ENCODE measurements at places on chromosomes 4 and X.

DNA sequence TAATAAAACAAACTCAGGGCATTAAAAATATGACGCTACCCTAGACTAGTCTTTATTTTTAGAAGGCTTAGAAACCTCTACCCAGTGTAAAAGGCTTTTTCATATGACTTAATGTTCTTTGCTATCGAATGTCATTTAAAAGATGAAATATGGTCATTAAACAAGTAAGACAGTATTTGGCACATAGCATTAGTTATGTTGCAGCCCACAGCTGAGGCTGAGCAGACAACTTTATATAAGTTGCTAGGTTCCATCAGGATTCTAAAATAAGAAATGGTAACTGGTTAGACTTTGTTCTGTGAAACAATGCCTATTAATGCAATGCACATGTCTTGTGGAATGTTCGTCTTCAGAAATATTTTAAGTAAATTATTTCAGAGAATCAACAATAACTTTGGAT, 10.4 kb upstream of the PRSS12 start:
- no peak for DNase-seq

DNA sequence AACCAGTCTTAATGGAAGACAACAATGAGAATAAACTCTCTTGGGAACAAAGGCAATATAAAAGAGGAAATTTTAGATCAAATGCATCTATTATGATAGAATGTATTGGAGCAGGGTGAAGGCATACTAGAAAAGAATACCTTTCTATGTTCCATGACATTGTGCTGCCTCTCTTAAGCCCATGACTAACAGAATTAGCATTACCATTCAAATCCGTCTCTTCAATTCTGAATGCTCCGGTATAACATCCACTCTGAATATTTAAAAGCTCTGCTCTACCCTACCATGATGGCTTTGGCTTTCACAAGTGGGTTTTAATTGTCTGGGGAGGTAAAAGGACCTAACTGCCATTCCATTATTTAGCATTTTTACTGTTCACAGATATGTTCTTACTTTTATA, 1878.4 kb downstream of the ARAP2 start:
- peak; percentile 28 for DNase-seq

GRCh38 chrX:13790206-13791131, 26.4 kb downstream of the GPM6B start:
- DNase-seq: no peak

GRCh38 chr4:157514711-157515110, 294.2 kb downstream of the GRIA2 start:
- DNase-seq: peak; percentile 1

DNA sequence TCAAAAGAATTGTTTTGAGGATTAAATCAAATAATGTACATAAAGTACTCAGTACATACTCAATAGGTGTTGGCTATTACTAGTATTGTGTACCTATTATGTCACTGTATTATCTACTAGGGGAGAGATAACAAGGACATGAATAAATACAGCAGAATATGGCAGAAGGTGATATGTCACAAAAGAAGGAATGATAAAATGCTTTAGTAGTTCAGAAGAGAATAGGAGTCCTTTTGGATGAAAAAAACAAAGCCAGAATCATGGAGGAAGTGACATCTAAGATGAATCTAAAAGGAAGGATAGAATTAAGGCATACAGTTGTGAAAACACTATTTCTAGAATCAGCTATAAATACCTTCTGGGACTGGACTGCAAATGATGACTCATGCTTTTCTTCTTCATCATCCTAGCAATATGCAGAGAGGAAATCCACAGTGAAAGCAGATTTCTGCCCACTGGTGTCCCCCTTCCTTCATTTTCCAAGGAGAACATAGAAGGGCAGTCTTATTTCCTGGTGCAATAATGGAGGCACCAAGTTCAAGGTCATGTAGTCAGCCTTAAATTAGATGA, 98.7 kb downstream of the GLUD2 start:
- no peak for DNase-seq

DNA sequence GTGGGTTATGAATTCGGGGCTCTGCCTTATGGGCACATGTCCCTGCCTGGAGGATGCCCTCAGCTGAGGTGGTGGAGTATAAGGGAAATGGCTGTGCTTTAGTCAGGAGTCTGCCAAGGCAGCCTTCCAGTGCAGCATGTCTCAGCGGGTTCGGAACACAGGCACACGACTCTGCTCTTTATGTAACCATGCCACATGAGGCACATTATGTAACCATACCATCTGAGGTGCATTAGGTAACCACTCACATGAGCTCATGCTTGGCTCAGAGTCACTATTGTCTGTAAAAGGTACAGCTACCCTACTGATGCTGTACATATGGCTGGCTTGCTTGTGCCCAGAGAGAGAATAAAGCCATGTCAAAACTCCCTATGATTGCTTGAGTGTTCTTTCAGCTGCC, 723.6 kb downstream of the TRAM1L1 start:
- no peak for DNase-seq

- DNase-seq: no peak
These were observed 388.2 kb downstream of the STIM2 start for GRCh38 chr4:27248829-27249228.

DNA sequence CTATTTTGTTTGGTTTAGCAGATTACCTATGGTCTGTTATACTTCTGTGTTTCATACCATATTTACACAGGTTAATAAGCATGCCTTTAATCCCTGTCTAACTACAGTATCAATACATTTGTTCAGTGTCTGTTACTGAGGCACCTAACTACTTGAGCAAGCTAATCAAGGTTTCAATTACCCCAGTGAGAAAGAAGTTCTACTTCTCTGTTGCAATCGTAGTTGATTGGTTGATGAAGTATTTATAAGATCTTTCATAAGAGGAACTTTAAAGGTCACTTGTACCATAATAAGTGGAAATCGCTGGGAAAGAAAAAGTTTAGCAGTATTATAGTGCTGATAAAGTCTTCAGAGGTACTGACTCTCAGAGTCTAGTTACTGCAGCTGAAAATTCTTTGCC, 490.6 kb downstream of the RPA4 start:
- no peak for DNase-seq

GRCh38 chrX:40012039-40012867, 85.5 kb downstream of the BCOR start:
- DNase-seq: peak; percentile 88

DNA sequence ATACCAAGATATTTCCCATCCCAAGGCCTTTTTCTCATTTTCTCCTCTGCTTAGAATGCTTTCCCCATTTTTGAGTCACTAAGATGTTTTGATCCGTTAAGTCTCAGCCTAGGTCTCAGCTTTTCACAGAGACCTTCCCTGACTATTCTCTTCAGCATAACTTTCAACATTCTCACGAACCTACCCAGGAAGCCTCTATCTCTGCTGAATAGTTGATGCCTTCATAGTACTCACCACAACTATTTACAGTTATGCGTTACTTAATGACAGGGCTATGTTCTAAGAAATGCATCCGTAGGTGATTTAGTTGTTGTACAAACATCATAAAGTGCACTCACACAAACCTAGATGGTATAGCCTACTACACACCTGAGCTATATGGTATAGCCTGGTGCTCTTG, 64.5 kb downstream of the ARL9 start:
- no peak for DNase-seq

GRCh38 chr4:15725608-15726007, 22.7 kb downstream of the BST1 start:
- DNase-seq: no peak

GRCh38 chr4:179151770-179152169, 1709.5 kb upstream of the AGA start:
- no peak for DNase-seq

DNA sequence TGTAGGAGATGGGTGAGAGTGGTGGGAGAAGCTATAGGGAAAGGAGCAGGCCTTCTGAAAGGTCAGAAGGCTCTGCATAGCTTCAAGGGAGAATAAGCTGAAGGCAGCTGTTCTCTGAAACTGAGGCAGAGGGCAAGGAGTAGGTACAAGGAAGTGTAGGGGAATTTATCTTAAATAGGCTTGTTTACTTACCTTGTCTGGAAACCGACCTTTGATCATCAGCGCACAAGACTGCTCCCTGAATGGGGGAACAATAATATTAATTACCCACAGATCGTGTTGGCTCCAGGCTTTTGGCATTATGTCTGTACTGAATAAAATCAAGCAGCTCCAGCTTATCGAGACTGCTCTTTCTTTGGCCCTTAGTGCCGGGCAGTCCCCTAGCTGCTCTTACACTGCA, 175.5 kb upstream of the MAGEB16 start:
- no peak for DNase-seq

DNA sequence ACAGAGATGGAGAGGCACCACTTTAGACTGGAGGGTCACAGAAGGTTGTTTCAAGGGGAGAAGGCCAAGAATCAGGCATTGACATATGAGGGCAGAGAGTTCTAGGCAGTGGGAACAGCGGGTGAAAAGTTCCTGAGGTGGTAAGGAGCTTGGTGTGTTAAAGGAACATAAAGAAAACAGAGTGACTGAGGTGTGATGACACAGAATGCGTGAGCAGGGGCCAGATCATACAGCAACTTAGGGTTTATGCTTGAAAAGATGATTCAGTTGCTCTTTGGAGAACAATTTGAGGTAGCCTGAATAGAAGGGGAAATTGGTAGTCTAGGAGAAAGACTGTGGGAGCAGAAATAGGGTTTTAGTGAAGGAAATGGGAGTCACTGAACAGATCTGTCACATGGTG, 179.2 kb downstream of the AMELX start:
- DNase-seq: no peak

- no peak for DNase-seq
These were observed 28.9 kb upstream of the SMIM31 start for GRCh38 chr4:164725066-164725465.

DNA sequence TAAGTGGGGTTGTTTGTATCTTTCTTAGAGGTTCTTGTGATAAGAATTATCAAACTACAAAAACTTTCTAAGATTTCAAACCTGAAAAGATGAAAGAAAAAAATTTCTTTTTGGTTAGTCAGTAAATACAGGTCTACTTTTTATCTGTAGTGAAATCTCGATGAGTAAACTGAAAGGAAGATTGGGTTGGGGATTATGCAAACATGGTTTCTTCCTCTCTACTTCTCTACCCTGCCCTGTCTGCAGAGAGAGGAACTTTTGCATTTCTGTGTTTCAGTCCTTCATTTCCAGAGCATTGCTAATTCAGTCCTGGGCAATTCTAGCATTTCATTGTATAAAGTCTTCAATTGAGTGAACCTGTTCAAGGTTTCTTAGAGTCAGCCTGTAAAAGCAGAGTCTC, 51.6 kb upstream of the IL2 start:
- DNase-seq: no peak

- DNase-seq: no peak
These were observed 2.1 kb downstream of the SASH3 start for GRCh38 chrX:129781680-129782495.

DNA sequence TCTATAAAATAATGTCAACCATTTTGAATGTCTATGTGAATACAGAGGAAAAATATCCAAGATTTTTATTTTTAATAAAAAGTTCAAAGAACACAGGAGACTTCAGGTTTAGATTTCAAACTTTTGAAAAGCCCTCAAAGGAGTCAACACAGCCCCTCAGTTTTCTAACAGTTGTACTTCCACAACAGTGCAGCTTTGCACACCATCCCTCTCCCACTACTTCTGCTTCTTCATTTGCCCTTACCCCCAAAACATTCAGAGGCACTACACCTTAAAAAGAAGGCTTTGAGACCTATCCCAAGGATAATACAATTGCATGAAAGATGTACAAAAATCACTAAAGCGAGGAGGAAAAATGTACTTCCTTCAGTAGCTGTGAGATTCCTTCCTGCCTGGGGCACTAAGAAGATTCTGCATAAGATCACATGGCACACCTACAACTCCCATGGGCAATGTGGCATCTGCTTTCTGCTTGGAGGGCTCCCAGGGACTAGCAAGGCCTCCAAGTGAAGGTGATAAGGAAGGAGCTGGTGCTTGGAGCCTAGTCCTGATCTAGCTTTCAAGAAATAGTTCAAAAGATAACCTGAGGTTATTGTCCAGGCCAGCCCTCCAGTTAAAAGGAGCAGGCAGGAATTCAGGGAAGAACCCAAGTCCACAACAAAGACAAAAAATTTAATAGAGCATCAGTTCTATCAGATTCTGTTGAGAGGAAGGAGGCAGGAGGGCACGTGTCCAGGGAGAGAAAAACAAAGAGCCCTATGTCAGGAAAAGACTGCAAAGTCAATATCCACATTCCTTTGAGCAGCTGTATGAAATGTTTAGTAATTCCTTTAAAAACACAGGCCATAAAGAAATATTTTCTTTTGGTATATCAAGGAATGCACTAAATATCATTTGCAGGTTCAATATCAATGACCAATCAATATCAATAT, 19.1 kb downstream of the ARAP2 start:
- no peak for DNase-seq

- DNase-seq: no peak
These were observed 118.9 kb downstream of the CEP44 start for GRCh38 chr4:174402470-174403176.

GRCh38 chr4:772118-772517, 53.8 kb downstream of the CPLX1 start:
- no peak for DNase-seq

Measured in NCI-H1417 (cell line).